ENCODE measurements at places on chromosomes 4 and X.

DNA sequence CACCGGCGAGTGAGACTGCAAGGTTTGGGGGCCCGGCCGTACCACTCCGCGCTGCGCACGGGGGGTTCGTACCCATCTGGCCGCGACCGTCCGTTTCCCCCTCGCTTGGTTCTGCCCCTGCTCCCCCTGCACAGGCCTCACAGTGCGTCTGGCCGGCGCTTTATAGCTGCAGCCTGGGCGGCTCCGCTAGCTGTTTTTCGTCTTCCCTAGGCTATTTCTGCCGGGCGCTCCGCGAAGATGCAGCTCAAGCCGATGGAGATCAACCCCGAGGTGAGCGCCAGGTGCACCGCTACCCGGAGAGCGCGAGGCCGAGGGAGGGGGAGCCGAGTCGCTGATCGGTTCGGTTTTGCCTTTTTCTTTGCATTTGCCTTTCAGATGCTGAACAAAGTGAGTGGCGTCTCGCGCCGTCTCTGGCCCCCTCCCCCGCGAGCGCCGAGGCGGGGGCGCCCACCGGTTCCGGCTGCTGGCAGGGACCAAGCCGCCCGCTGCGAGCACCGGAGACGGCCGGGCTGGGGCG, at the start of gene UCHL1:
TSS of gene UCHL1 (plus strand) at position 189 of the 517 bp plus-strand sequence. CDS start at position 238, 49 bp downstream.
- peak; percentile 80 for DNase-seq

DNA sequence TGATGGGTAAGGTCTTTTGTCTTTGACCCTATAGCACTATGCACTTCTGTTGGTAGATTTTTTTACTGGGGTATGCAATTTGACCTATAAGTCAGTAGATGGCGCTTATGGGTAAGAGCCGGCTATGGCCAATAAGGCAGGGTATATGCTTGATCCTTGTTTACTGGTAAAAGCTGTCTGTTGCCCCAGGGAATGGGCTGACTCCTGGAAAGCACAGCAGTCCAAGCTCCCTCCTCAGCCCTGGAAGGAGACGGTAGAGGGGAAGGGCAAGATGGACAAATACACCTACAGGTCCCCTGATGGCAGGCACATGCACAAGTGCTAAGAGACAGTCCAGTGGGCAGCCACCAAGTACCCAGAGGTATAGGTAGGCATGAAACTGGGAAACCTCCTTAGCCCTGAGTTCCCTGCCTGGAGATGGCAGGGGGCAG, 63.7 kb downstream of the ADAMTS3 start:
- DNase-seq, result no peak

- no peak for DNase-seq
Observed at GRCh38 chr4:155487210-155487609, 110.4 kb upstream of the MAP9 start.

DNA sequence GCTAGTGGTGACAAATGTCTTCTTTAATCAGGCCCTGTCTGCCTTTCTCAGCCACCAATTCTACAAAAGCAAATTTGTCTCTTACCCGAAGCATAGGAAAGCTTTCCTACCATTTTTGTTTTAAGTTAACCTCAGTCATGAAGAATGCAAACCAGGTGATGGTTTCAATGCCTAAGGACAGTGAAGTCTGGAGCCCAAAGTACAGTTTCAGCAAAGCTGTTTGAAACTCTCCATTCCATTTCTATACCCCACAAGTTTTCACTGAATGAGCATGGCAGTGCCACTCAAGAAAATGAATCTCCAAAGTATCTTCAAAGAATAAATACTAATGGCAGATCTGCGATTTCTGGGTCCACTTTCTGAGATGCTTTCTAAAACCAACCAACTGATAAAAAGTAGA, 23.9 kb downstream of the SRD5A3 start:
- no peak for DNase-seq

DNA sequence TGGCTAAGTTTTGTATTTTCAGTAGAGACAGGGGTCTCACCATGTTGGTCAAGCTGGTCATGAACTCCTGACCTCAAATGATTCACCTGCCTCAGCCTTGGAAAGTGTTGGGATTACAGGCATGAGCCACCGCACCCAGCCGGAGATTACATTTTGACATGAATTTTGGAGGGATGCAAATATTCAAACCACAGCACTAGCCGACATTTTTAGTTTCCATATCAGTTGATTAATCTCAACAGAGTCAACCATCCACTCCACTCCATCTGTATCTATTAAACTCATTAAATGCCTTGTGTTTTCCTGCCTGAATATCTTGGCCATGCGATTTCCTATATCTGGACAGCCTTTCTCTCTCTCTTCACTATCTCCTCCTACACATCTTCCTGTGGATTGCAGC, 64.1 kb upstream of the PDGFRA start:
- DNase-seq, result no peak
